ENCODE measurements at places on chromosomes 2 and 18.

DNA sequence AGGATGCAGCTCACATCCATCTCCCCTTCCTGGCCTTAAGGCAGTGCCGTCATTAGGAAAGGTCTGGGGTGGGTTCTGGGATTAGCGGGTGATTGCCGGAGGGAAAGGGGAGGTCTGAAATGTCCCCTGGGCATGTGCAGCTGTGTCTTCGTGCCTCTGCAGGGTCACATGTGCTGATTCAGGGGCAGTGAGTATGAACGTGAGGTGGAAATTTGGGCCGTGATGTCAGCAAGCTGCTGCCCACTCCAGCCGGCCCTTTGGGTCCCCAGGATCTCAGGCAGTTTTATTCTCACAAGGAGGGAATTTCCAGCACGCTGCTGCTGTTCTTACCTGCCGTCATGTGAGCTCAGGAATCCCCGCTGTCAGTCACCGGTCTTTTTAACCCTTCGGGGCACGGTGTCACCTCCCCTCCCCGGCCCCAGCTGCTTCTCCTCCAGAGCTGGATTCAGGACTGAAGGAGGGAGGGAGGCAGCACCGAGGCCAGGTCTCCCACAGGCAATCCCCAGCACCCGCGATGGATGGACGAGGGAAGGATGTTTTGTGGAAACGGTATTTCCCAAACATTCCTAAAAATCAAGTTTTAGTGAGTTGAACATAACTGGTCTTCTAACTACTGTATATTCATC lies 23.5 kb downstream of the GPR35 start:
- DNase-seq: no peak

DNA sequence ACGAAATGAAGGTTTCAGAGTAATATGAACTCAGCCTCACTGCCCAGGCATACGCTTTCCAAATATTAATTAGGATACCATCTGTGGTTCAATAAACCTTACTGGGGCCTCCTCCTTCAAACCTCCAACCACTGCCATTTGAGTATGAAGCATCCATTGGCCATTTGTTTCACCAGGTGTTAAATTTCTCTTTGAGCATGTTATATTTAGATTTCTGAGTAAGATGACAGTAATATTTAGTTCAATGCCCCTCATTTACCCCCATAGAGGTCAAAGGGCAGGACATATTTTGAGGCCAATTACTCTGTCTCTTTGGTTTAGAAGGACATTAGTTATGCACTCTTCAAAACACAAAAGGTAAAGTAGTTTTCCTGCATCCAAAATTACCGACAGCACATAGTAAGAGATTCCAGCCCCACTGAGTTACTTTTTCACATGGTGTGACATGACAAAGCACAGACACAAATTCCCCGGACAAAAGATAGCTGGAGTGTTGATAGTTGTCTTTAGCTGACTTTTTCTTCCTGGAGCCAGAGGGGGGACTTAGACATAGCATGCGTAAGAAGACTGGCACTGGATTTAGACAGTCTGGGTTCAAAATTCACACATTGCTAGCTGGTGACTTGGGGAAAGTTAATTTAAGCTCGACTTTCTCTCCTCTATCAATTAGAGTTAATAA lies 33.1 kb upstream of the LNPK start:
- no peak for DNase-seq

- DNase-seq: no peak
Observed at GRCh38 chr2:195595825-195596224, 61.2 kb upstream of the SLC39A10 start.

- DNase-seq: no peak
Observed at GRCh38 chr2:240507778-240508251, 50.0 kb downstream of the ANKMY1 start.

DNA sequence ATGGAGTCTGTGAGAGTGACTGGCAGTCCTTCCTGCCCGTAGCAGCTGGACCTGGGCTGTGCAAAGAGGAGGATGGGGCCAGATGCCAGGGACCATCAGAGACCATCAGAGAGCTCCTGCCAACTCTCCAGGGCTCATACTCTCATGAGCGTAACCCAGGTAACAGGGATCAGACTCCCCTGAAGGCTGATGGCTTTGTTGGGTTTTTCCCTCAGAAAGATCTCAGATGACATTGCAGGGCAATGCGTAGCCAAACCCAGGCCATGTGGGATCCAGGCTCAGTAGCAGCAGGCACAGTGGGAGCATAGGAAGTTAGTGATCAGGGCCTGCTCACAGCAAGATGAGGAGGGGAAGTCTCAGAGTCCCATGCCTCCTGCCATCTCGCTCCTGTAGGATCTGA lies 218.0 kb downstream of the LOXHD1 start:
- DNase-seq: no peak

GRCh38 chr2:239966029-239966852 lies 58.9 kb downstream of the NDUFA10 start:
- DNase-seq: no peak

DNA sequence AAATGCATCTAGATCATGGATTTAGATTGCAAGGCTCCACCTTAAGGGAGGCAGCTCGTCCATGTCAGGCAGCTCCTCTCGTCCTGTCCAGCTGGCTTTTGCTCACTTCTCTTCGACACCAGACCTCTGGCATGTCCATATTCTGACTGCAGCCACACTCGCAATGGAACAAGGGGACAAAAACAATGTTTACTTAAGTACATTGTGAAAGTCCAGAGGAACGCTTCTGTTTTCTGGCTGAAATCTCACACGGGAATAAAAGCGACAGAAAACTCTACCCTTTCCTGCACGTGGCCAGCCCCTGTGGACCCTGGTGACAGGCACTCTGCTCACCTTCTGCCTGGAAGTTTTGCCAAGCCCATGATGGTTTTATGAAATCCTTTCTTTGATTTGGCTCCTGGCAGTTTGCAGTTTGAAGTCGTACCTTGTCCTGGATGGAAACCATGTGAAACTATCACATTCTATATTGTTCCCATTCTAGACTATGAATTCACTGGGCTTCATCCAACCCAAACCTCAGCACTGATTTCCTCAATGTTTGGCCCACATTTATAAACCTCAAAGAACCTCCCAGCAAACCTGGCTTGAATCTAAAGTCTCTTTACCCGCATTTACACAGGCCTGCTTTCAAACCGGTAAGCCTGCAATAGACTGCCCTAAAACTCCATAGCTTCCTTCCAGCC lies 134.3 kb upstream of the PIEZO2 start:
- no peak for DNase-seq

DNA sequence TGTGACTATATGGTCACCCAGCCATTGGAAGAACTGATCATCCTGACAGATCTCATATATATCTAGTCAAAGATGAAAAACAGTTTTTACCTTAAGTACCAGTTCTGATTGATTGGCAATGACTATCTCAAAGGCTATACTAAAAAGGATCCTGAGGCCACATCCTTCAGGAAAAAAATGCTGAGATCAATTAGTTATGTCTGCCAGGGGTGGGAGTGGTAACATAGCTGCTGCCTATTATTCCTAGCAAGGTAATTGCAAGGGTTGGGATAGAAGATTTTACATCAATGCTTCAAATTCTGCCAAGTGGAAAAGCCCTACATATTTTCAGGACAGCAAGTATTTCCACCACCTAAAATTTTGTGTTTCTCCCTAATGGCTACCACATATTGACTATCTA lies 114.7 kb downstream of the C1D start:
- DNase-seq: no peak

GRCh38 chr2:218149098-218149497 lies 17.7 kb downstream of the CXCR1 start:
- no peak for DNase-seq

GRCh38 chr2:222504191-222504590 lies 79.8 kb downstream of the SGPP2 start:
- DNase-seq: no peak

DNA sequence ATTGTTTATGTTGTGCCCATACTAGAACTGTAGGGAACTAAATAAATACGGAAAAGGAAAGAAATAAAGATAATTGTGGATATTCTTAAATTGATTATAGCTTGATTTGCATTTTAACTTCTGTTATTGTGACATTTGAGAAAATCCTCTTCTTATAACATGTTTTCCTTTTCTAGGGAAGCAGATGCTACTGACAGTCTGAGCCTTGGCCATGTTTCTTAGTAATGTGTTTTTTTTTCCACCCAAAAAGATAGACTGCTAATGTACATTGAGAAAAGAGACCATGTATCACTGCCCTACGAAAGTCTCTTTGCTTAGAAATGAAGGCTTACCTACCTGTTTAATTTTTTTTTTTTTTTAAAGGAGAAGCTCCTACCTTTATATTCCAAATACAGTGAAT lies 22.2 kb downstream of the ITGAV start:
- DNase-seq: no peak

DNA sequence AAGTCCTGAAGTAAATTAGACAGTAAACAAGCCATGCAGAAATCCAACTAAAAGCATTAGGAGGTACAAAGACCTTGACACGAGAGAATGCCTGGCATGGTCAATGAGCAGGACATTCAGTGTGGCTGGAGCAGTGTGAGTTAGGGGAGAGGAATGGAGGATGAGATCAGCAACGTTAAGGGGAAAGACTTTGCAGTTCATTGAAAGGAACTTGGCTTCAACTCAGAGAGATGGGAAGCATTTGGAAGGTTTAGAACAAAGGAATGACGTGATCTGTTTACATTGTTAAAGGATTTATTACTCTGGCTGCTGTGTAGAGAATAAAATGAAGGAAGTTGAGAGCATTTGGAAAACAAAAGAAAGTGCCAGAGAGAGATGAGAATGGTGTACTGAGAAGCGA lies 621.3 kb downstream of the XIRP2 start:
- DNase-seq: no peak

- DNase-seq: no peak
Observed at GRCh38 chr2:21346984-21347383, 223.2 kb downstream of the TDRD15 start.

GRCh38 chr18:22469926-22470247 lies 52.2 kb upstream of the CTAGE1 start:
- DNase-seq: no peak

- DNase-seq: no peak
Observed at GRCh38 chr2:233700028-233700635, 7.4 kb downstream of the UGT1A6 start.

DNA sequence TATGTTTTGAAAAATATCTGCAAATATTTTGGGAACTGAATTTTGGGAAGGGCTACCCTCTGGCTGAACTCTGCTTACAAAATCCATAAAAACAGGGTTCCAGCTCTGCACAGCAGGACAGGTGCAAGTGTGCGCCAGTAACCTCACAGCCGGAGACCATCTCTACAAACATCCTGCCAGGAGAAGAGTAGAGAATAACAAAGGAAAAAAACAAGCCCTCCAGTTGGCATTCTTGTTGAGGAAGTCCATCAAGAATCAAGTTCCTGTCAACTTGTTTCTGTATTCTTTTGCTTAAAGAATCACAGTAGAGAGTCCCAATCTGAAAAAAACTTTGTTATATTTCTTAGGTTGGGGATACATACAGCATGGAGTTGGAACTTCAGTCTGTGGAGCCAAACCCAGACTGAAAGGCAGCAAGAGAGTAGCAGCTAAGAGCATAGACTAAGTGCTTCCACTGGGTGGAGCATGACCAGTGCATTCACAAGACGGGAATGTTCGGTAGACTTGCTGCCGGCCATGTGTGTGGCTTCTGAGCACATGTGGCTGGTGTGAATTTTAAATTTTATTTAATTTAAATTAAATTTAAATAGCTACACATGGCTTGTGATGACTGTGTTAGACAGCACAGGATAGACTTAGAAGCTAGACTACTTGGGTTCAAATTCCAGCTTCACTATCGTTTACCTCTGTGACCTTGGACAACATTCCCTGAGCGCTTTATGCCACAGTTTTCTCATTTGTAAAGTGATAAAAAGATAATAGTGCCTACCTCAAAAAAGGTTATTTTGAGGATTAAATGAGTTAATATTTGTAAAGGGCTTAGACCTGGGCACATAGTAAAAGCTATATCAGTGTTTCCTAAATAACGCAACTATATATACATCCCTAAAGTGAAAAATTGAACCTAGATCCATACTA lies 41.9 kb downstream of the SPTBN1 start:
- no peak for DNase-seq

DNA sequence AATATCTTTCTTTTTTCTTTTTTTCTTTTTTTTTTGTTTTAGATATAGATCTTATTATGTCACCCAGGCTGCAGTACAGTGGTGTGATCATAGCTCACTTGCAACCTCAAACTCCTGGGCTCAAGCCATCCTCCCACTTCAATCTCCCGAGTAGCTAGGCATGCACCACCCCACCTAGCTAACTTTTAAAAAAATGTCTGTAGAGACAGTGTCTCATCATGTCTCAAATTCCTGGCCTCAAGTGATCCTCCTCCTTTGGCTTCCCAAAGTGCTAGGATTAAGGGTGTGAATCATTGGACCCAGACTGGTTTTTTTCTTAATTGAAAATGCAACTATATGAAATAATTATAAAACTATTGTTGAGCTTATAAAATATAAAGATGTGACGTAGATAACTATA lies 9.8 kb upstream of the ZCCHC2 start:
- DNase-seq: no peak

DNA sequence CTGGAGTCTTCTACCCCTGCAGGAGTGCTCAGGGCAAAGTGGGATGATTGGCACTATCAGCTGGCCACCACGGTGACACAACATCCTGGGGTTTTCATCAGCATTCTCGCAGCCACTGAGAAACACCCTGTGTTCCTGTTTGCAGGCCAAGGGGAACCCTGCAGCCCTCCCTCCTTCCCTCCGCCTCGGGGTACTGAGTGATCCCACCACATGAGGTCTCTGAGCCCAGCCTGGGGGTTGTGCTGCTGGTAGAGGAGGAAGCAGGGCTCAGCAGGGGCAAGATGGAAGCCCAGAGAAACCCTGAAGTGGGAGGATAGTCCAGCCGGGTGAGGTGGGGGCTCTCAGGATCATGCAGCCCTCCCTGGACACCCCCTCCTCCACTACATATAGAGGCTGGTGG lies at the start of gene OXER1:
Gene OXER1, minus strand, starts transcription at position 40 of the 400 bp plus-strand sequence. CDS start 73 bp downstream, outside the sequence.
- no peak for DNase-seq

DNA sequence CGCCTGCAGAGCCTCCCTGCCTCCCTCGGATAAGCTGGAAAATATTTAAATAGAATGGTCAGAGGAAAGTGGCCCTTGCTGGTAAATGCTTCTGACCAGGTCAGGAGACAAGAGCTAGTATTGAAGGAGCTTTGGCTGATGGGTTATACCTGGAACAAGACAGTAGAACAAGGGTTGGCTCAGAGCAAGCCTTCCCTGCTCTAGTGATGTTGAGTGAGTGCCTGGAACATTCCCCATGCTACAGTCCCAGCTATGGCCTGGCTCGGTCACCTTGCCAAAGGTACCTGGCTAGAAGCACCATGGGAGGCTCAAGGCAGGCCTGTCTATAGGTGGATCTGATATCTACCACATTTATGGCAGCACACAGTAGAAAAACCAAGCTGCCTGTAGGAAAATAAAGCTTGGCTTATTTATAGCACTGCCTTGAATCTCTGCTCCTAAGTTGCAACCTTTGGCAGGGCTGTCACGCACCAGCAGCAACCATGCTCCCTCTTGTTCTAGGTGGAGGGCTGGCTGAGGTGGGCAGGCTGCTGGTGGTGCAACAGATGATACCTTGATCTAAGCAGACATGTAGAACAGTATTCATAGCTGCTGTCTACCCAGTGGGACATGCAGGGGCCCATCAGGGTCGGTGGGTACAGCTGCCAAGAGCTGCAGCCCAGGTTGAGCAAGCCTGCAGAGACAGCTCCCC lies 66.7 kb upstream of the BCL2L11 start:
- no peak for DNase-seq

GRCh38 chr2:9212661-9213411 lies 6.2 kb downstream of the ASAP2 start:
- no peak for DNase-seq
